ENCODE measurements at places on chromosomes 2 and 18.

- DNase-seq, result no peak
These were observed 27.3 kb downstream of the CYB5A start for GRCh38 chr18:74264303-74265020.

DNA sequence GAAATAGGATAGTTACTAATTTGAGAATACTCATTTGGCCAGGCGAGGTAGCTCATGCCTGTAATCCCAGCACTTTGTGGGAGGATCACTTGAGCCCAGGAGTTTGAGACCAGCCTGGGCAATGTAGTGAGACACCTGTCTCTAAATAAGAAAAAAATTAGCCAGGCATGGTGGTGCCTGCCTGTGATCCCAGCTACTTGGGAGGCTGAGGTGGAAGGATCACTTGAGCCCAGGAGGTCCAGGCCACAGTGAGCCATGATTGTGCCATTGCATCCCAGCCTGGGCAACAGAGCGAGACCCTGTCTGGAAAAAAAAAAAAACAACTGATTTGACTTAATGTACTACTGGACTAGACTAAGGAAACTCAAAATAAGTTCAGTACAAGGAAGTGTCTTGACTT, 32.7 kb upstream of the ZNF638 start:
- DNase-seq, result no peak

DNA sequence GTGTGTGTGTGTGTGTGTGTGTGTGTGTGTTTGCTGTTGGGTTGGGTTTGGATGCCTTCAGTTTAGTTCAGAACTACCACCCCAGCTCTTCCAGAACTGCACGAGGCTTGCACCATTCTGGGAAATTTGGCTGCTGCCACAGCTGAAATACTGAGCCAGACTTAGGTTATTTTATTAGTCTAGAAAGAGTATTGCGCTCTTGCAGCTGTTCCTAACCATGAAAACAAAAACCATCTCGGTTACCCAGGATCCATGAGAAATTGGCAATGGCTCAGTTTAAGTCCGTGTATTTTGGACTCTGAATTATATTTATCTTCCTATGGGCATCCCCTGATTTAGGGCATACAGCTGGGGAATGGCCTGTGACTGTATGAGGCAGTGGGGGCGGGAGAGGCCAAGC, 83.2 kb downstream of the TANC1 start:
- DNase-seq, result no peak

DNA sequence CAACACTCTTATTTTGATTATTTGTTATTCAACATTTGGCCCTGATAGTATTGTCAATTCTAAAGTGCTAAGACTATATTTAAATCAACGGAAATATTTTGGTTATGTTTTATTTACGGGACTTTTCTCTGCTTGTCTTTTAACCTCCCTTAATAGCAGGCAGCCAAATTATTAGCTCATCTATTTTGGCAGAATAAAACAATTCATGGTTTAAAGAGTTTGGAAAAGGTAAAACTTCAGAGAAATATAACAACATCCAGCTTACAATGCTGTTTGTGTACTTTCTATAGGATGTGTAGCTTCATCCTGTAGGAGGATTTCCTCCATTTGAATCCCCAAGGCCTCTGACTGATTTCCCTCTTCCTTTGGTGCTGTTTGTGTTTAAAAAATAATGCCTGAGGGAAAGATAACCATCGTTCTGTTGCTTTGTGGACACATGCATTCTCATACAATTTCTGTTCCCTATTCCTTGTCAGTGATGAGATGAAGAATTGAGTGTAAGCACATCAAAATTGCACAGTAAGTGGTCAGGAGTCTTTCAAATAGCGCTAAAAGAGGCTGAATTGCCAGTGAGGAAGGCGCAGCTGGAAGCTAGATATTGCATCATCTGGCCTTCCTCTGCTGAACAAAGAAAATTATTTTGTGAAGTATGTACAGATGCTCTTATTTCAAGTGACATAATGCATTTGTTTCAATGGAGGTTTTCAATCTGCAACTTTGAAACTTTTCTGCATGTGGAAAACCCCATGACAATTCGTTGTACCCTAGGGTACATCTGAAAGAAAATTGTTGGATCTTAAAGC, 80.3 kb downstream of the CD28 start:
- DNase-seq, result no peak

DNA sequence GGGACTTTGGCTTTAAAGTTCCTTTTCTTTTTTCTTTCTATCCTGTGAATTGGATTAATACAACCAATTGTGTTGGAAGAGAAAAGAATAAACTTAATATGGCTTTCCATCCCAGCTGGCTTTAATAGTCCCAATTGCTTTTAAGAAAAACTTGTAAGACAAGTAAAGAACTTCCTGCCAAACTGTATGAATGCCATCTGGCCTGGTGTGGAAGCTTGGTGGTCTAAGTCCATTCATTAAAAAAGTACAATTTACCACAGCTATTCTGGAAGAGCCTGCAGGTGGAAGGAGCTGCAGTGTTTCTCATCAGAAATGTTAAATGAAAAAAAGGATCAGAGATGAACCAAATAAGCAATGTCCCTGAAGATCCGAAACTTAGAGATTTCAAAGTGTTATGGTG, 103.9 kb downstream of the KLHL14 start:
- peak; percentile 36 for DNase-seq

GRCh38 chr18:62436636-62437234, 86.1 kb upstream of the ZCCHC2 start:
- DNase-seq, result no peak

- DNase-seq, result no peak
These were observed 306.4 kb downstream of the MBD2 start for GRCh38 chr18:53918091-53918490.

DNA sequence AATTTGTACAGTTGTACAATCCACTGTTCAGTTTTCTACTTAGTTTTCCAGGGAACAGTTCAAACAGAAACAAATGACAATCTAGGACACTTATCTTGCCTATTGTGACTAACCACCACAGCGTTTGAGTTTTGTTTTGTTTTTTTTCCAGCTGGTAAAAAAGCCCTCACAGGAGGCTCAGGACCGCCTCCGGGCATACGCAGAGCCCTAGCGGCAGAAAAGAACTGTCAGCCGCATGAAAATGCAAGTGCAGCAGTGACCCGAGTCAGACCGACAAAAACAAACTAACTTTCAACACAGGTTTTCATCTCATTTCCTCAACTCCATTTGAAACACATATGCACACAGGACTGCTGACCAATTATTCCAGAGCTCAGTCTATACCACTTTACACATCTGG, 68.6 kb downstream of the STEAP3 start:
- DNase-seq, result no peak

DNA sequence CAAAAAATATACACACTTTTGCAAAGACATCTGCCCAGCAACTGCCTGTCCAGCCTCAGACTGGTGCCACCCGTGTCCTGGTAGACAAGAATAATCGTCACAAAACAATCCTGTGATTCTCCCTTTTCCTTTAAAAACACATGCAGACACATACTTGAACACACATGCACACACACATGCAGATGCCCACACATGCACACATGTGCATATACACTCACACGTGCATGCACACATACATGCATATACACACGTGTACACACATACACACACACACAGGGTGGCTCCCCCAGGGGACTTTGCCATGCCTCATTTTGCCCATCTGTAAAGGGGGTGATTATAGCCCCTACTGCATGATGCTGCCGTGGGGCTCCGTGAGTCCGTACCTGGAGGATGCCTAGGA, 24.9 kb upstream of the ALPP start:
- DNase-seq, result no peak

- DNase-seq, result no peak
These were observed 65.8 kb upstream of the TLK1 start for GRCh38 chr2:171226461-171226860.

DNA sequence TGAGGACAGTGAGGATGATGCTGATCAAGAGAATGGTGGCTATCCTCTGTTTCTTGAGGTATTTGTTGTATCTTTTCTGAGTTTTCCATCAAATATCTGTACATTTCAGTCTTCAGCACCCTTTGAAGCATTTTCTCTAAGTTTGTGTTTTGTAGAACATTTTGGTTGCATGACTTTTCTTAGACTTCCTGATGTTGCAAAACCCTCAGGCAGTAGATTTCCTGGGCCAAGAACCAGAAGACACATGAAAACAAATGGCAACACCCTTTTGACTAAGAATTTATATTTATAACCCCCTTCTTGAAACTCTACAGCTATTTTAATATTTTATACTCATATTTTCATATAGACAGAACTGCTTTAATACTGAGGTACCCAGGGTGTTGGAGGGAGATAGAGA, 16.2 kb downstream of the HNMT start:
- no peak for DNase-seq

- no peak for DNase-seq
These were observed 36.4 kb upstream of the IL1R1 start for GRCh38 chr2:102106133-102106556.

DNA sequence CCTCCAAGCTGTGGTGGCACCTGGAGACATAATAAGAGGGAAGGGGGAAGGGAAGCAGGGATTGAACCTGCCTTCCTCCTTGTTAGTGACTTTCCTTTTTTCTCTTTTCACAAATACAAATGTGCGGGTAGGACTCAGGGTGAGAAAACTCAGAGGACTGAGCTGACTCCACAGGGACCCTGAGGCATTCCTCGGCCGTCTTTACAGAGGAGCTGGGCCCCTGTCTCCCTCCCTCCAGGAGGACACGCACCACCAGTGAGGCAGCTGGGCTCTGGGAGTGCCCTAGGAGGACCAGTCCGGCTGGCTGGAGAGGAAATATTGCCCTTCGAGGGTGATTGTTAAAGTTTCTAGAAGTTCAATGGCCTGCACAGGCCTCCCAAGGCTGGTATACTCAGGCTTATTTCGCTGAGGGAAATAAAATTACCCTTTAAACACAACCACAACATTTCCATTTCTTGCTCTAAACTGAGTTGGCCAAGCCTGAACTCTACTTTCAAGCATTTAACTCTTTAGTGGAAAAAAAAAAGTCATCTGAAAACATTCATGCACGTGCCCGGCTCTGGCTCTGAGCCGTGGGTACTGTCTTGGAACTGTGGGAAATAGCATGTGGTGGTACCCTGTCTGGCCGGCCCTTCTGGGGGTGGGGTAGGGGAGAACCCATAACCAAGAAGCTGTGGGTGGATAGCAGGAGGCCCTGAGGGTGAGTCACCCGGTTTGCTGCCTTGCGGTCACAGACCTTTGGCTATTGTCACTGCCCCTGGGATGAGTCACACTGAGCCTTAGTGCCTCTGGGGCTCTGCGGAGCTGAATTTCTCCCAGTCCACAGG, 116.0 kb downstream of the COPS8 start:
- peak; percentile 89 for DNase-seq

- DNase-seq, result no peak
These were observed at the start of gene LRRTM1 for GRCh38 chr2:80303909-80304837. Gene LRRTM1 (minus strand): TSS chr2:80304752. CDS start chr2:80303819, 933 bp downstream.

GRCh38 chr2:94956797-94957391, 68.6 kb upstream of the MAL start:
- DNase-seq, result no peak

GRCh38 chr2:24496959-24497358, 5.9 kb downstream of the NCOA1 start:
- no peak for DNase-seq

DNA sequence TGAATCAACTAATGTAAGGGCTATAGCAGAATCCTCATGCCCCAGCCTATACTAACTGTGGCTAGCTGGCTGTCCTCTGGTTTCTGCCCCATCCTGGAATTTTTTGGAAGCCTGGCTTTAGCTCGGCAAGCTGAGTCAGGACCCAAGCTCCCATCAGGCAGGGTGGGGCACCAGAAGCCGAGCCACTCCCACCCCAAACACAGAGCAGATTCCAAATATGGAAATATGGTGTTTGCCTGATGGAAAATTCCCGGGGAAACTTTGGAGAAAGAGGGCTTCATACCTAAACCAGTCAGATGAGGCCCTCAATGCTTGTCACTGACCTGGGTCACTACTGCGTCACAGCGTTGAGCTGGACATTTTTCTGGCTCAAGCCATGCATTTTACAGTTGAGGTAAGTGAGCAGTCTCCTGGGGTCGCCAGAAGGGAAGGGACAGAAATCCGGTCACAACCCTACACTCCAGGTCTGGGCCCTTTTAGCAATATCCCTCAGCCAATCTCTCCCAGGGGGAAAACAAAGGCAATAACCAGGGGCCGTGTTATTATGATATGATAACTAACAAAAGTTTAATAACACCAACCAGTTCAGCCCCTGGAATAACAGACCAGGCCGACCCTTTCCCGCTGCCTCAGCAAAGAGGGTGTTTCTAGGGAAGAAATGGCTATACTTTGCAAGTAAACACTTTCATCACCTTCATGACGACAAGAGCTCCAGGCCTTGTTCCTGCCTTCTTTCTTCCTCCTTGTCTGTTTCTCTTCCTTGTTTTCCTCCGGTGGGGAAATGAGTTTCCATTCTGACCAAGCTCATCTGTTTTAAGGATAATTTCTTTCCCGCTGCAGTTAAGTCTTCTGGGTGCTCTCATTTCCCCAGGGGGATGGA, 37.7 kb downstream of the PSD4 start:
- no peak for DNase-seq

GRCh38 chr2:73703675-73704074, 33.5 kb downstream of the TPRKB start:
- no peak for DNase-seq

DNA sequence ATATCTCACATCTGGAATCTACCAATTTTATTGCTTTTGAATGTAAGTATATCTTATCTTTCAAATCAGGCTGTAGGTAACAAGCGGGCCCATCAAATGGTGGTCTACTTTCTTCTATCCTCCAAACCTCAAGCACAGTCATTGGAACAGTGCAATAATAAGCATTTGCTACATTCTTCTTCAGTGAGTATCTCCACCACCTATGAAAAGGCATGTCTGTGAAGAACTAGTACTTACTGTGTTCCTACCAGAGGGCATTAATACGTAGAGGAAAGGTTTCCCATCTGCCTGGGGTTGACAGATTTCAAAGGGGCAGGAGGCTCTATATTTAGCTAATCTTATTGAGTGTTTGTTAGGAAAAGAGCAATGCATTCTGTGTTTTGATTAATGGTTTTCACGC, 411.1 kb downstream of the NCKAP5 start:
- DNase-seq, result no peak

- peak; percentile 48 for DNase-seq
These were observed 1795.7 kb upstream of the PIK3C3 start for GRCh38 chr18:40159141-40160017.

DNA sequence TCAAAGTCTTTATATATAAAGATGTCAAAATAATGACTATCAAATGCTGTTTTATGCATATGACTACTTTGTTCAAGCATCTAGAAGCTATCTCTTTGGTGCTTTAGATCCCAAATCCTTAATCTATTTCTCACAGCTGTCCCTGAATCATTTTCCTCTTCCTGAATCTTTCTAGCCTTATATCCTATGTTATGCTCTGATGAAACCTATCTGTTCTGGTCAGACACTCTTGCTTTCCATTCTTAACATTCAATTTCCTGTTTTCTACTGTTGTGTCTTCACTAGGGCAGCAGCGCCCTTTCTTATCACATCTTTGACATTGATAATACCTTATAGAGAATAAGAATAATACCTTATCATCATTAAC, 6.3 kb upstream of the PARD3B start:
- DNase-seq, result no peak

DNA sequence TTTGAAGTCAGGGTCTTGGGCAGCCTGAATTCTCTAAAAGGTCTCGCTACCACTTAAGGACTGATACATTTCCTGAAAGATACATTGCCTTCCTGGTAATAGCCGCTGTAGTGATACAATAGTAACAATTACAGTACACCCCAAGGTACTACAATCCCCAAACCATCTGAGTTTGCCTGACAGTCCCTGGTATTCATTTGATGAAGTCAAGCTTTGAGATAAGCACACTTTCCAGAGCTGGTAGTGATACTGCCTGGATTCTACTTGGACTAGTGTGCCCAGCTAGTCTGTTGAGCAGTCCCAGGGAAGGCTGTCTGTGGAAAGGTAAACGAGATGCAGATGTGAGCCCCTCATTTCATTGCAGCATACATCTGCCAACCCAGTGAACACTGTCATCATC, 24.4 kb upstream of the ITGB6 start:
- DNase-seq, result no peak

Measured in astrocyte of the cerebellum (primary cell).